ENCODE measurements at places on chromosomes 2 and 18.
A peak's percentile ranks its signal among the peaks of the same experiment; 100 is the strongest.

DNA sequence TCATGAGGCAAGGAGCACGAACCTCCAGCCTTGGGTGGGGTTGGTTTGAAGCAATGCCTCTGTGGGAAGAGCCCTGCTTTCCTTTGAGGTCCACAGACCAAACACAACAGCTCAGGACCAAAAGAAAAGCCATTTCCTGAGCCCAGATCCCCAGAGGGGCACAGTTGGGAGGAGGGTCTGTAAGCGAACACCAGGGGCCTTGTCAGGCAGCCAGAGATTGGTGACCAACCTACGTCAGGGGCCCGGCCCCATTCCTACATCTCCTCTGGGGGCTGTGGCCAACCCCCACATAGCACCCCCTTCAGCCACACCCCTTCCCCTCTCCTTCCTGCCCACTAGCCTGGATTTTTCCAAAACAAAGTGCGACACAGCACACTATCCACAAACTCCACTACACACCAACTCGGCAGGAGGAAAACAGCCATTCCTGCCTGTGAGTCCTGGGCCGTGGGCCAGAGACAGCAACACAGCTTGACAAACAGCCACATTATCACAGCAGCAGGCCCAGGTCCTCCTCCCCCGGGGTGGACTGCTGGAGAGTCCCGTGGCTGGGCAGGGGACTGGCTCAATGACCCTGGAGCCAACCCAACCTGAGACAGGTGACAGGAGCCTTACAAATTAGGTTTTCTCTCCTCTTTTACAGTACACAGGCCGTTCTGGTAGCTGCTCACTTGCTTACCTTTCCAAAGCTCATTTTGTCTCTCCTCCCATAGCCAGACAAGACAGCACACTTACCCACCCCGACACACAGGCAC lies 98.8 kb downstream of the TNS1 start:
- DNase-seq: no peak

DNA sequence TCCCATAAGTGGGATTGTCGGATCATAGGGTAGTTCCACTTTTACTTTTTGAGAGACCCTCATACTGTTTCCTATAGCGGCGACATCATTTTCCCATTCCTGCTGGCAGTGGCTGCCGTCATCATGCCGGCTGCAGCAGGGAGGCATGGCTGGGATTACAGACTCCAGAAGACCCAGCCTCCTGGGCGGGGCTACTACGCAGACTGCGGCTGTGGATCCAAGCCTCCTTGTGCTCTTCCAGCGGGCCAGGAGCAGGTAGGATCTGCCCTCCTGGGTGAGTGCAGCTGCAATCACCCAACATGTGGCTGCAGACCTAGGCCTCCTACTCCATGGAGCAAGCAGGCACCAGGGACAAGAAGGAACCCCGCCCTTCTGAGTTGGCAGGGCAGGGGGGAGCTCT lies 359.2 kb downstream of the GALR1 start:
- DNase-seq: no peak

GRCh38 chr18:65215865-65216466 lies 534.8 kb upstream of the CDH7 start:
- DNase-seq: no peak

DNA sequence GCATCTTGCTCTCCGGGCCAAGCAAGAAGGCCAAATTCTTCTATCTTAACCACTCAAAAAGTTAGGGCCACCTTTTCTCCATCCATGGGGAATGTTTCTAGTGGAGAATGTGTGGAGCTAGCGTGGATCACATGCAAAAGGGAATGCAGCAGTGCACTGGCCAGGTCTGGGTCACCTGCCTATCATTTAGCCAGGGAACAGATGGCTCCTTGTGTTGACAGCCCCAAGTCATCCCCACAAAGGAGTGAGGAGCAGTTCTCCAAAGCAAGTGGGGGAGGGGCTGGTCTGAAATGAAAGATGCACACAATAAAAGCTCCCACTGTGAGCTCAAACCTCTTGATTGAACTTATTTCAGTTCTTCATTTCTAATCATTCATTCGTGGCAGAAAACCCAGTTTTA lies 19.1 kb downstream of the EPB41L3 start:
- no peak for DNase-seq

GRCh38 chr2:60478660-60479059 lies 74.8 kb downstream of the BCL11A start:
- DNase-seq: no peak

DNA sequence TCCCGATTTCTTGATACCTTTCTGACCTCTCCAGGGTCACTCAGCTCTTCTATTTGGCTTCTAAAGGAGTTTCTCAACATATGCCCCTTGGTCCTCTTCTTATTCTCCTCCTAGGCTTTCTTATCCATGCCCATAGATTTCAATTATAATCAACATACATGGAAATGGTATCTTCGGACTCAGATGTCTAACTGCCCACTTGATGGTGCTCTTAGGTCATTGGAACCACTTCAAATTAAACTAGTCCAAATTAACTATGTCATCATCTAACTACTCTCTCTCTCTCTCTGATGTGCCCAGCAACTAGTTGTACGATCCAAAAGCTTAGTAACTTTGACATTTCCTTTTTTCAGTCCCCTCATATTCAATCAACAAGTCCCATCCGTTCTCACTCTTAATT lies 43.2 kb upstream of the GPR75 start:
- DNase-seq: no peak

- DNase-seq: no peak
These were observed 62.4 kb upstream of the LTBP1 start for GRCh38 chr2:32884346-32884745.

DNA sequence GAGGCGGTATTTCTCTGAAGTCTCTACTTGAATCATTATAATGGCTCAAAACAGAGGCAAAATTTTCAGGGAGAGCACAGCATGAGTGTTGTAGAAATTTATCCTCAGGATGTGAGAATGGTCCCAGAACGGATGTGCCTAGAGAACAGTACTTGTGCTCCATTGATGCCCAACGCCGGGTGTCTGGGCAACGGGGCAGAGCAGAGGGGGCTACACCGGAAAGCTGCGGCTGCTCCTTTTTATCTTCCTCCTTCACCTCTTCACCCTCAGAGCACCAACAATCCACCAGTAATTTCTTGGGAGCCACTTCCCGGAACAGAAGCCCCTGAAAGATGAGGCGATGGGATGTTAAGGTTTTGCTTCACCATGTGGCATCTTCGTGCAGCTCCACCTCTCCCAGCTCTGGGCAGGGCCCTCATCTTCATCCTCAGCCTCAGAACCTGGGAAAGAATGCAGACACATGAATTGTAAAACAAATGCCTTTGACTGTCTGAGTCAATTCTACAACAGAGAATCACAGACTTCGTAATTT lies 71.5 kb downstream of the PTGR3 start:
- DNase-seq: no peak

- DNase-seq: no peak
These were observed 14.7 kb upstream of the PUM2 start for GRCh38 chr2:20365249-20365817.

- no peak for DNase-seq
These were observed 161.2 kb upstream of the XIRP2 start for GRCh38 chr2:166727095-166727494.

- DNase-seq: no peak
These were observed 60.0 kb downstream of the RBMS1 start for GRCh38 chr2:160433466-160434140.

GRCh38 chr2:237967463-237967951 lies 693 bp downstream of the UBE2F start:
- DNase-seq: no peak

DNA sequence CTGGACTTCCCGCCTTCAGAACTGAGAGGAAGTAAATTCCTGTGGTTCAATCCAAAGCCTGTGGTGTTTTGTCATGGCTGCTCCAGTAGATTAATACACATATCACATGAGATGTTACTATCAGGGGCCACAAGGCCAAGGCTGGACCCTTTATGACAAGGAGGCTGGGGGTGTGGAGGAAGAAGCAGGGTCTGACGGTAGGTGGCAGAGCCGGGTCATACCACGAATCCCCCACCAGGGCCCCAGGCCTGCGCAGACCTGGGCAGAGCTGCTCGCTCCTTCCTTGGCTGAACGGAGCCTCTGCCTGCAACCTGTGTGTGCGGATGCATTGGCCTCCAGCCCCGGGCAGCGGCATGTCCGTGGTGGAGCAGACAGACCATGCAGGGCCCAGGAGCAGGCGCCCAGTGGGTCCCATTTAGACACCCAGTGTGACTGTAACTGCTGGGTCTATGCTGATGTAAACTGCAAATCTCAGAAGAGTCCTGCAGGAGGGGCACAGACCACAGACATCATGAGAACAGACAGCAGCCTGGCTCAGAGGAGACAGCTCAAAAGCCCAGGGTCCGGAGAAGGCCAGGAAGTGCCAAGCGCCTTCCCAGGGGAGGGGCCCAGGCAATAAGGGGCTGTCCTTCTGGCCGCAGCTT lies 155.2 kb downstream of the PXDN start:
- DNase-seq: no peak

- no peak for DNase-seq
These were observed 315.8 kb upstream of the EPAS1 start for GRCh38 chr2:45981384-45981930.

DNA sequence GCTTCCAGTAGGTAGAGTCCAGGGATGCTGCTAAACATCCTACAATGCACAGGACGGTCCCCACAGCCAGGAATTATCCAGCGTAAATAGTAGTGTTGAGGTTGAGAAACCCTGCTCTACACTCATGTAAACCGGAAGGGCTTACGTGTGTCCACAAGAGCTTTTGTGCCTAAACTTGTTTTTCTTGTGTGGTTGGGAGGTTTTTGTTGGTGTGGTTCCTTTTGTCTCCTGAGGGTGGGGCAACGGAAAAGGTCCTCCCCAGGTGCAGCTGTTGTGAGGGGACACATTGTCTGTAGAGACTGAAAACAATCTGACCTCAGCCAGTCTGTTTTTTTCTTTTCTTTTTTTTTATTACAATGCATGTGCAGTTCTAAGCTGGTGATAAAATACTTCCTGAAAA lies 72.7 kb upstream of the MGAT5 start:
- no peak for DNase-seq

- no peak for DNase-seq
These were observed 160.6 kb downstream of the RNF144A start for GRCh38 chr2:7077660-7078267.

DNA sequence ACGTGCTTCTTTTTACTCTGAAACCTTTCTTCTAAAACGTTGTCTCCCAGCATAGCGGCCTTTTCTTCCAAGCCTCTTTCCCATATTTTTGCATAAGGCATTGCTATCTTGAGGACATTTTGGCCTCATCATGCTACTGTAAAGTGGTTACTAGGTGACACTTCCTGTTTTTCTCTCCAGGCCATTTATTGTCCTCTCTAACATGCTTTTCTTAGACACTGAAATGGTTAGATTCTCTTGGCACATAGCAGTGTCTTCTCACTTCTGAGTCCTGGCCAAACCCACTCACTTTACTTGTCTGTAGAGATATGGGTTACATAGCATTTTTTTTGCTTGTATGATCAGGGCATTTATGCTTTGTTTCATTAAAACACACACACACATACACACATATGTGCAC lies 50.1 kb upstream of the KCNH7 start:
- DNase-seq: peak; percentile 26

DNA sequence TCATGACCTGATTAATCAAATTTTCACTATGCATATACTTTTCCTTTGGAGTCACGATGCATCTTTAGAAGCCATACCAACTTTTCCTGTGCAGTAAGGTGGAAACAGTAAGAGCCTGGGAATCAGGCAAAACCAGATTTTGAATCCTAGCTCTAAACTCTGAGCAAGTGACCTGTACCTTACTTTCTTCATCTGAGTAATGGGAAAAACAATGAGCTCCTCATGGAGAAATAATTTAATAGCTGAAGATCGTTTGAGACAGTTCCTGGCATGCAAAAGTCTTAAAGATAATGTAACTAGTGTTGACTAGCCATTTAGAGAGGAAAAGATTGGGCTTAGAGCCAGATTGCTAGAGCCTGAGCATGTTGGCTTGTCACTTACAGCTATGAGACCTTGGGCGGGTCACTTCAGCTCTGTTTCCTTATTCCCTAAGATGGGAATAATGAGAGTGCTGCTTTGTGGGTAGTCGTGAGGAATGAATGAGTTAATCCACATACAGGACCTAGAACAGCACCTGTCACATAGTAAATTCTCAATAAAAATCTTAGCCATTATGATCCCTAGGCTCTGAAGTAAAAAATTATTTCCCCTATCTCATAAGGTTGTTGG lies 17.7 kb upstream of the CCNYL1 start:
- DNase-seq: no peak

- DNase-seq: peak; percentile 50
These were observed 46.8 kb downstream of the MYO3B start for GRCh38 chr2:170224692-170225294.

- no peak for DNase-seq
These were observed 4.6 kb downstream of the TMEM163 start for GRCh38 chr2:134714228-134714627.

- no peak for DNase-seq
These were observed 46.8 kb upstream of the SMIM21 start for GRCh38 chr18:75474332-75474731.

DNA sequence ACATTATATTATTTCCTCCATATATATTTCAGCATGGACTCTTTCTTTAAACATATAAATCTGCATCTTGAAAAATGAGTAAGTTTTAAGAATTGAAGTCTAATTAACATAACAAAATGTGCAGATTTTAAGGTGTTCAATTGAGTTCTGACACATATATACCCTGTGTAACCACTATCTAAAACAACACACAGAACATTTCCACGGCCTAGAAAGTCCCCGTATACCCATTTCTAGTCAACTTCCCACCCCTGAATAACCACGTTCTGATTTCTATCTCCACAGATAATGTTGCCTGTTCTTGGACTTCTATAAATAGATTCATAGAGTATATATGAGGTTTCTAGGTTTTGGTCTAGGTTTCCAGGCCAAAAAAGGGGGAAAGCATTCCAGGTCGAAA lies 87.5 kb downstream of the AAK1 start:
- no peak for DNase-seq

DNA sequence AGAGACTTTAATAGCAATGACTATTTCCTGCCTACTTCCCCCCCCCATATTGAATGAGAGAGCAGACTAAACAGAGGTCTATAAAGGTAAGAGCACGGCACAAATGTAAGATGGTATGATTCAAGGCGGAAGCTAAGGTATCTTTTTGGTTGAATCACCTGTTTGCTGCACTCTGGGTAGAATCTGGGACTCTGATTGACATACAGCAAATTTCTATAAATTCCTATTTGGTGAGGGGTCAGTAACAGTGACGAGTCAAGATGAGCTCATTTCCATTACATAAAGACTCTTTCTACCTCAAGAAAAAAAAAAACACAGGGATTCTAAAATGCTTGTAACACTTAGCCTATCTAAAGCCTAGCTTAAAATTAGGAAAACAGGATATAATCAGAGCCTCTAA lies 297.3 kb downstream of the TNS1 start:
- no peak for DNase-seq

DNA sequence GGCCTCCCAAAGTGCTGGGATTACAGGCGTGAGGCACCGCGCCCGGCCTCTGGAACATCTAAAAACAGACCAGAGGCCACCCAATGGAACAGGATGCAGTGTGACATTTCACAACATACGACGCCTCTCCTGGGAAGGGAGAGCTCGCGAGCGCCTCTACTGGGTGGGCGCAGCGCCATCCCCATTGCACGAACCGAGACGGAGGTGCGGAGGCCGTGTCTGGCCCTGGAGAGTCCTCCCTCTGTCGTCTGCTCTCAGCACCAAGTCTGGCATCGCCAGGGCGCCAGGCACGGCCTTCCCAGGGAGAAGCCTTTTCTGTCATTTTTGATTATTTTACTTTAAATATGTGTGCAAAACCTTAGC lies 9.4 kb upstream of the GBX2 start:
- peak; percentile 14 for DNase-seq

- no peak for DNase-seq
These were observed 278.3 kb downstream of the TNS1 start for GRCh38 chr2:217724471-217724870.

GRCh38 chr2:96913398-96914202 lies 43.7 kb upstream of the SEMA4C start:
- no peak for DNase-seq
